ENCODE measurements at places on chromosomes 4 and X. TPM values are rescaled to one million over a fixed set of nuclear protein-coding genes. Genes with fewer than 3 reads are reported as not detected.

DNA sequence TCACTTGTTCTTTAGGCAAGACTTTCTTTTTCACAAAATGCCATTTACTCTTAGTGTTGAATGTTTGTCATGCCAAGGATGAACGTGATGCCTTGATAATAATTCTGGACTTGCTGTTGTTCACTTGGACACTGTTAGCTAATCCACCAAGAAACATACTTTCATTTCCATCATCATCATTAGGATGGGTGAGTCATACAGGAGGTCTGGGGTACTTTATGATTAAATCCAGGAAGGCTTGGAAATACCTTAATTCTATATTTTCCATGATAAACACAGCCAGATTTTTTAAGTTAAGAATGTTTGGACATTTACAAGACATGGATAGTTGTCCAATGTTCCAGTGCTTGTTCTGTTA, 260.7 kb upstream of the GIMD1 start:
- no peak for DNase-seq

- no peak for DNase-seq
Observed at GRCh38 chr4:6894086-6894478, 15.5 kb upstream of the TBC1D14 start.

DNA sequence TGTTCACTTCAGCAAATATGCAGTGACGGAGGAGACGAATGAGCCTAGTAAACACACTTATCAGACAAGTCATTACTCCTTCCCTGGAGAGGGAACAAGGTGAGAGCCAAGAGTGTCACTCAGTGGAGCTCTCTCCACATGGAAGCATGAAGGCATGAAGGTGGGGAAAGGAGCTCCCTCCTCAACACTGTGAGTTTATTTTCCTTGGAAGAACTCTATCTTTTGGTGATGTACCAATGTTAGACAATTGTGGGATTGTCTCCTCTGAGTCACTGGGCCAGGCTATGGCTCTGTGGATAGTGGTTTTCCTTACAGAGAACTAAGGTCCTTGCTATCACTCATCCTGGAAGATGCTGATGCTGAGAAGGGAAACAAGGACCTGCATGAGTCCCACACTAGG, 200.2 kb downstream of the CPEB2 start:
- no peak for DNase-seq

GRCh38 chr4:8892556-8893226, 21.1 kb upstream of the HMX1 start:
- no peak for DNase-seq

DNA sequence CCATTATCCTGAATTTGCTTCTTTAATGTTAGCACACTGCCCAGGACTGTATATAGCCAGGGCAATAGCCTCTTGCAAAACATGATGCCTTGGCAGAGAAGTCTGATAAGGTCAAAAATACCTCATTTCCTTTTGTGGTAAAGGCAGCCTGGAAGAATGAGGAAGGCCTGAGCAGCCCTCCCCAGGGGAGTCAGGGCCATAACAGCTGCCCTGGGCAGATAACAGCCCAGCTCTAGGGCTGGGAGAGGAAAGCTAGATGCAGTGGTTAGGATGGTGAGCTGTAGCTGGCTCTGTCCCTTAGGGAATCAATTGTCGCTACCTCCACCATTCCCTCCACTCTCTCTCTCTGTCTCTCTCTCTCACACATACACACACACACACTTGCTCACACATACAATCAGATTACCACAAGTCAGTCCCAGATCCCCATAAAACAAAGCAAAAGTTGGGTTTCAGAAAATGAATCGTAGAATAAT, 29.2 kb downstream of the EFHC2 start:
- no peak for DNase-seq

- no peak for DNase-seq
Observed at GRCh38 chr4:109798866-109799265, 2.9 kb downstream of the CFI start.

BMPR1B gene
- 7.2 TPM for total RNA-seq

CENPVL1 gene
- not detected for total RNA-seq
